ENCODE measurements at places on chromosomes 5 and 9.

- no peak for DNase-seq
These were observed 47.9 kb downstream of the PRRT1B start for GRCh38 chr9:131593091-131593820.

DNA sequence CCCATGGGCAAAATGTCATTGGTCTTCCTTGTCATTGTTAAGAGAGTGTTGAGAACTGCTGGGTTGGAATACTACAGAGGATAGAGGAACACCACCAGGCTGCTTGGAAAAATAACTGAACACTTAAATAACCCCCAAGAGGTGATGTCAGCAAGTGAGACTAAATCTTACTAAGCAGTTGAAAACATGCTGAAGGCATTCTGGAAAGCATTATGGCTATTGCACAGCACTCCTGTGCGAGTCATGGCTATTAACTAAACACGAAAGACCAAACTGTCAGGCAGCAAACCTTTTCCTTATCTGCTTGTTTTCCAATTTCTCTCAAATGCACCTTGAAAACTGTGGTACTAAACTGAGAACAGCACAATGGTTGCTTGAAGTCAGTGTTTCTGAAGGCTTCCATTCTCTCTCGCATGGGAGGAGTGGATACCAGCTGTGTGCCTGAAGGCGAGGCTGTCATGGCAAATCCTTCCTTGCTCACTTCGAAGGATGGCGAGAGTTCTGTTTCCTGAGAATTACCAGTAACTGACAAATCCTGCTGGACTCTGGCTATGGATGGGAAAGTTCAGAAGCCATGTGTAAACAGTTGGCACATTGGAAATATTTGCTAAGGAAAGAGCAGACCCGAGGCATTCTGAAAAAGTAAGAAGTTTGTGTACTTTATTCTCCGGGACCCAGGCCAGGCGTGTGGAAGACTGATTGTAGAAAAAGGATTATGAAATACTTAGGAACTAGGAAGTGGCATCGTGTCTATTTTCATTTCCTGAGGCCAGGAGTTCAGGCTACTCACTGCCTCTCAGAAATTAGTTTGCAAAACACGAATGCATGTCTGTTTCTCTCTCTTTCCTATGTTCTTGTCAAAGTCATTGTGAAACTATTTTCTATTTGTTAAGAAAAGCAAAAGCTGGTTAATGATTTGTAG is 182.1 kb downstream of the DMRT2 start:
- no peak for DNase-seq

- no peak for DNase-seq
These were observed 19.7 kb downstream of the CPEB4 start for GRCh38 chr5:173907686-173908371.

DNA sequence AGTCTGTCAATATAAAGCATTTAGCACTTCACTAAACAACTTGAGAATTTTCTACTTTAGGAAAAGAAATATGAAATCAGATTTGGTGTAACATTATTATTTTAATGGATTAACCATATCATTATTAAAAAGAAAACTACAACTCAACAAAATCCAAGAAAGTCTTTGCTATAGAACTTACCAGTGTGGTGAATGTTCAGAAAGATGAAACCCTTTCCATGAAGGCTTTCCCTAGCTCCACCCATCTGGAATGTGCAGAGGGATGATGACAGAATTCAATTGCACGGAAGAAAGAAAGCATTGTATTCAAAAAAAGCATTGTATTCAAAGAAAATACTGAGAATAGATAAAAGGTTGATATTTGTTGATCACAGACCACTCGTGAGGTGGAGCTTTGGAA is 328.6 kb upstream of the NUDT12 start:
- DNase-seq, result no peak

DNA sequence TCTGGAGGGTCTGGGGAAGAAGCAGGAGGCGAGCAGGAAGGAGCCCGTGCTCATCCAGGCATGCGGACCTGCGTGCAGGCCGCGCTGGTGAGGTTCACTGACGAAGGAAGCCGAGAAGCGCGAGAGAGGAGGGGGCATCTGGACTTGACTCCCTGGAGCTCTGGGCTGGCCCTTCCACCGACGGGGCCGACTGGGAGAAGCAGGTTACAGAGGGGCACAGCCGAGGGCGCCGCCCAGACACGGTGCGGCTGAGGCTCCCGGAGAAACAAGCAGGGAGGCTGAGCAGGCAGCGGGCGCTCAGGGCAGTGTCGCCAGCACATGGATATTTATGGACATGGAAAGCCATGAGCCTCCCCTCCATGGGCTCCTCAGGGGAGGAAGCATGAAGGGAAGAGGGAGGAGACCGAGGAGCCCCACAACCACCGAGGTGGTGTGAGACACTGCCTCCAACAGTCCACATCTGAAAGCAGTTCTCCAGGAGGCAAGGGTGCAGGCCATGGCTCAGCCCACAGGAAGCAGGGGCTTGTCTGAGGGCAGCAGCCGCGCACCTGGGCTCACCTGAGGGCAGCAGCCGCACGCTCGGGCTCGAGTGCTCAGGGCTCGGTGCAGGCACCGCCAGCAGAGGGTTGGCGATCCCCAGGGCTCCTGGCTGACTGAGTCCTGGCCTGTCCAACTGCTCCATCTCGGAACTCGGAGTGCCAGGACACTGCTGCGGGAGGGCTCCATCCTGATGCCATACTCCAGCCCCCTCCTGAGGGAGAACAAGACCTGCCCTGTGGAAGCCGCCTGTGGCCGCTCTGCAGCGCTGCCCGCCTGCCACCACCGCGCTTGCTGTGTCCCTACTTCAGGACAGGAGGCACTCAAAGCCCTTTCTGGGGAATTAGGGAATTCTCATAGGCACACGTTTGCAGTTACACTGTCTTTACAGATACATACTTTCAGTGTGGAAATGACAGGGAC is 15.7 kb upstream of the INPP5E start:
- no peak for DNase-seq

GRCh38 chr5:42268630-42269029 is 154.6 kb upstream of the GHR start:
- no peak for DNase-seq

DNA sequence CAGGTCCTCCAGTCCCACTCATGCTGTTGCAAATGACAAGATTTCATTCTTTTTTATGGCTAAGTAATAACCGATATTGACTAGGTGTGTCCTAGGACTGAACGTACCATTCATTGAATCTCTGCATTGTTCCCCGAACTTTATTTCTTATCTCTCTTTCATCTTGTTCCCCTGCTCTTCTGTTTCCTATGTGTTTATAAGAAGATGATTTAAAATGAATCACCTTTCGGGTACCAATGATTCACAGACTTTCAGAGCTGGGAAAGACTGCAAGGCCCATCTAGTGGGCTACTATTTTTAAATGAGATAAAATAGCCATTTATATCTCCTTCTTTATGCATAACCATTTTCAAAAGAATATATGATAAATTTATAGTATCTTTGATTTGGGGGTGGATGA is 133.0 kb downstream of the CDH18 start:
- no peak for DNase-seq

GRCh38 chr5:107665036-107665570 is 5.6 kb downstream of the EFNA5 start:
- no peak for DNase-seq

DNA sequence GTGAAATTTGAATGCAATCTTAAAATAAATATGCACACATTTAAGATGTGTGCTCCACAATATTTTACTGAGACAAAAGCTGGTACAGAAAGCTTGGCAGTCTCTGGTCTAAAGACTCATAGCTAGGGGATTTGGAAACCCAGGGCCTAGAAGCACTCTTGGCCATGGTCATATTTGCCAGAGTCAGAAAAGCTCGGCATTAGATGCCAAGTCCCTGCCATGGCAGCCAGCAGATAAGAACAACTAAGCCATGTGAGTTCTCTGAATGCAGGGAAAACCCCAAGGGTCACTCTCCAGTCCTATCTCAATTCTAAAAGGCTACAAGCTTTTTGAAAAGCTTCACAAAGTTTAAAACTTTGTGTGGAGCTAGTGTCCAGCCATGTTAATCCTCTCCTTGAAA is 119.5 kb downstream of the FAM114A2 start:
- no peak for DNase-seq

- DNase-seq, result no peak
These were observed 376.8 kb downstream of the PIK3R1 start for GRCh38 chr5:68592351-68592750.

DNA sequence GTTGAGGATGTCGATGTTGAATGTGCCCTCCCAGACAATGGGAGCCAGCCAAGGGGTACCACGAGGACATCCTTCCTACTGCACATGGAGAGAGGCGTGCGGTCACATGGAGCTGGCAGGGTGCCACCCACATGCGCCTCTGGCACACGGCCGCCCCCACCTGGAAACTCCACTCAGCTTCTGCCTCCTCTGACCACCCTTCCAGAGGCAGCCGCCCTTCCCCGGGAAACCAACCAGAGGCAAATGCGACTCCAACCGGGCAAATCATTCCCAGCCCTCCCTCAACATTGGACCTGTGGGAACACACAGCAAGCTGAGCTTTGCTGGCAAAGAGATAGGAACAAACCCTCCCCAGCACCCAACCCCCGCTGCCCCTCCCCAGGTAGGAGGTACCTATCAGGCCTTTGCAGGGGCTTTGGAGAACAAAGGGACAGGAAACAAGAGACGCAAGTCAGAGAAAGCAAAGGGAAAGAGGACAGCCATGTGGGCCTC is 17.5 kb downstream of the ABO start:
- no peak for DNase-seq

- DNase-seq, result no peak
These were observed 27.0 kb downstream of the PLPPR1 start for GRCh38 chr9:101055516-101055915.

- no peak for DNase-seq
These were observed 14.9 kb upstream of the CERCAM start for GRCh38 chr9:128405780-128406171.

DNA sequence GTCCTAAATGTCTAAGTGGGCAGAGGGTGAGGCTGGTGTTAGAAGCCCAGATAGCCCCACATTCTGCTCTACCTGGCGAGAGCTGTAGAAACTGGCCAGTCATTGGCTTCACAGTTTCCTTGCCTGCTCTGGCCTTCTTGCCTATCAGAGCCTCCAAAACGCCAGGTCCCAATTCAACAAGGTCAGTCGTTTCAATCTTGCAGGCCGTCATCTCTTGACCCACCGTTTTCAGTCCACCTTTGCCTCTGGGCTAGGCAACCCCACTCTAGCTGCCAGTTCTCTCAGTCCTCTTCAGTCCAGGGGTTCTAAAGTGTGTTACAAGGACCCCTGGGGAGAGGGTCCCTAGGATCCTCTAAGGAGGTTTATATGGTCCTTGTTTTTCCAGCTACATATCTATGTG is 20.0 kb upstream of the TIFAB start:
- DNase-seq, result no peak

DNA sequence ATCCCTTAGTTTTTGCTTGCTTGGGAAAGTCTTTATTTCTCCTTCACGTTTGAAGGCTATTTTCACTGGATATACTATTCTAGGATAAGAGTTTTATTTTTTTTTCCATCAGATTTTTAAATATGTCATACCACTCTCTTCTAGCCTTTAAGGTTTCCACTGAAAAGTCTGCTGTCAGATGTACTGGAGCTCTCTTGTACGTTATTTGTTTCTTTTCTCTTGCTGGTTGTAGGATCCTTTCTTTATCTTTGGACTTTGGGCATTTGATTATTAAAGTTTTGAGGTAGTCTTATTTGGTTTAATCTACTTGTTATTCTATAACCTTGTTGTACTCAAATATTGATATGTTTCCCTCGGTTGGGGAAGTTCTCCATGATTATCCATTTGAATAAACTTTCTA is 848.4 kb upstream of the COX7C start:
- DNase-seq, result no peak

DNA sequence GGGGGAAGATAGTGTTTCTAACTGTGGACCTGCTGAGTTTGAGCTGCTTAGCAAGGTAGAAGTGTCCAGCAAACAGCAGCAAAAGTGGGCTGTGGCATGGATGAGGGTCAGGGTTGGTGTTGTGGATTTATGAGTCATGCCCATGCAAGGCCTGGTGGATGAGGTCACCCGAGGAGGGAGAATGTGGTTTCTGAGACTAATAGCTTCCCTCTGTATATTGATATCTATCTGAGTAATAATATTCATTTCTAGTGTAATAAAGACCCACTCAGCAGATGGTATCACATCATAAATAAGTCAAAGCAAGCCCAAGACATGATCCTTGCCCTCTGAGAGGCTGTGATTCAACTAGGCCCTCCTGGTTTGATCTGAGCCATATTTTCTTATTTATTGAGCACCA is 597.8 kb upstream of the CLINT1 start:
- no peak for DNase-seq
